ENCODE measurements at places on chromosomes 7 and 10.

DNA sequence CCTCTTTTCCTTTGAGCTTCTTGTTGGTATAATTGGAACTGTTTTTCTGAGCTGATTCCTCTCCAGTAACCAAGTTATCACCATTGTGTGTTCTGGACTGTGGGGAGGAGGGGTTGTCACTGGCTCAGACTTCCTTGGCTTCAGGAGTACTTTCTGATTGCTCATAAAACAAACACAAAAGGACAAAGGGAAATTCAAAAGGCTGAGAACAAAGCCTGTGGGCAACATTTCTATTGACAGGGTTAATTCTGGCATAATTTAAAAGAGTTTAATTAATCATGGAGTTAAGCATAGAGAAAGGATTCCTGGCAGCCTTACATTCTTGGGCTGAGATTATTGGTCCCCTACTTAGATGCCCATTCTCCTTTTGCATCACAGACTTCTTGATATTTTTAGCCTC, 222.9 kb upstream of the KMT2E start:
- no peak for DNase-seq

DNA sequence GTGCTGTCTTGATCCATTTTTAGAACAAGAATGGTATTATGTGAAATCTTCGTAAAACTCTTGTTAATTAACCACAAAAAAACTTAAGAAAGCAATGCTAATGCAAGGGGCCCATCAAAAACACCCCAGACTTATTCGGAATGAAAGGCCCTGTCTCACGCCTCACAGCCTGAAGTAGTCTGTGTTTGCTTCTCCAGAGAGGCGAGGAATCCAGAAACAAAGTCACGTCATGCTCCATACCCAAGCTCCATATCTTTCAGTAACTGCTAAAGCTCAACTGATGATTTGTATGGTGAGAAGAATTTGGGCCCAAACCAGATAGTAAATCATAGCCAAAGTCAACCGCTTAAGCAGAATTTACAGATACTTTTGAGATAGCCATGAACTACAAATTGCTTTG, 155.4 kb downstream of the ATE1 start:
- DNase-seq: no peak

- DNase-seq: no peak
Observed at GRCh38 chr7:50332241-50333165, 28.0 kb downstream of the IKZF1 start.

GRCh38 chr10:89615112-89615511, 29.9 kb downstream of the PANK1 start:
- no peak for DNase-seq

GRCh38 chr10:1686491-1686749, 50.9 kb downstream of the ADARB2 start:
- no peak for DNase-seq

DNA sequence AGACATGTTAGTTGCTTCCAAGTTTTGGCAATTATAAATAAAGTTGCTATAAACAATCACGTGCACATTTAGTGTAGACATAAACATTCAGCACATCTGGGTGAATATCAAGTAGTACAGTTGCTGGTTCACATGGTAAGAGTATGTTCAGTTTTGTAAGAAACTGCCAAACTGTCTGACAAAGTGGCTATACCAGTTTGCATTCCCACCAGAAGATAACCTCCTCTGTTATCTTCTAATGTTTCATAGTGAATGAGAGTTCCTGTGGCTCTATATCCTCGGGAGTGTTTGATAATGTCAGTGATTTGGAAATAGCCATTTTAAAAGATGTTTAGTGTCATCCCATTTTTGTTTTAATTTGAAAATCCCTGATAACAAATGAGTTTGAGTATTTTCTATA, 259.6 kb upstream of the PLXDC2 start:
- no peak for DNase-seq

DNA sequence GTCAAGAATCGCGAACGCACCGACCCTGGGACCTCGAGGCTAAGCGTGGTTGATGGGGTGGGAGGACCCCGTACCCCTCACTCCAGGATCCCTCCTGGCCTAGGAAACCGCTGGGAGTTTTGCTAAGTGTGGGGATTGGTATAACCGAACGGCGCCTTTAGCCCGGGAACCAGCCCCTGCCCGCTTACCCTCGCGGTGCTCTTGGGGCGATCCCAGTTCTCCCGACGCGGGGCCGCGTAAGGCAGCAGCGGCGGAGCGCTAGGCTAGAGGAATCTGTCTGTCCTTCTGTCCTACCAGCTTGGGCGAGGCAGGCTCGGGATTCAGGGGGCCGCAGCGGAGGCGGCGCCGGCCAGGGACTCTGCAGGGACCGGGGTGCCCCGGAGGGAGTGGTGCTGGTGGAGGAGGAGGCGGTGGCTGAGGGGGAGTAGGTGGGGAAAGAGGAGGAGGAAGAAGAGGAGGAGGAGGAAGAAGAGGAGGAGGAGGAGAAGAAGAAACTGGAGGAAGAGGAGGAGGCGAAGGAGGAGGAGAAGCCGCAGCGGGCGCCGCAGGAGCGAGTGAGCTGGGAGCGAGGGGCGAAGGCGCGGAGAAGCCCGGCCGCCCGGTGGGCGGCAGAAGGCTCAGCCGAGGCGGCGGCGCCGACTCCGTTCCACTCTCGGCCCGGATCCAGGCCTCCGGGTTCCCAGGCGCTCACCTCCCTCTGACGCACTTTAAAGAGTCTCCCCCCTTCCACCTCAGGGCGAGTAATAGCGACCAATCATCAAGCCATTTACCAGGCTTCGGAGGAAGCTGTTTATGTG, 439 bp upstream of the EMX2 start:
- DNase-seq: no peak

- no peak for DNase-seq
Observed at GRCh38 chr7:158424531-158424930, 163.1 kb downstream of the PTPRN2 start.

DNA sequence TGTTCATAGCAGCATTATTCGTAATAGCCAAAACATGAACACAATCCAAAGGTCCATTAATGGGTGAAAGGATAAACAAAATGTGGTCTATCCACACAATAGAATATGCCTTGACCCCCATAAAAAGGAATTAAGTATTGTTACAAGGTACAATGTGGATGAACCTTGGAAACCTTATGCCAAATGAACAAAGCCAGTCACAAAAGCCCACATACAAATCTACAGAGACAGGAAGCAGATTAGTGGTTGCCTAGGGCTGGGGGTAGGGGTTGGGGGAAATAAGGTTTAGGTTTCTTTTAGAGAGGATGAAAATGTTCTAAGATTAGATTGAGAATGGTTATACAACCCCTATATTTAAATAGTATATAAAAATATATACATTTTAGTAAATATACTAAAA, 34.8 kb downstream of the PIP4K2A start:
- peak; percentile 32 for DNase-seq

GRCh38 chr10:57494486-57494885, 773.2 kb downstream of the IPMK start:
- no peak for DNase-seq

GRCh38 chr10:116536810-116537209, 8.9 kb upstream of the PNLIP start:
- no peak for DNase-seq

DNA sequence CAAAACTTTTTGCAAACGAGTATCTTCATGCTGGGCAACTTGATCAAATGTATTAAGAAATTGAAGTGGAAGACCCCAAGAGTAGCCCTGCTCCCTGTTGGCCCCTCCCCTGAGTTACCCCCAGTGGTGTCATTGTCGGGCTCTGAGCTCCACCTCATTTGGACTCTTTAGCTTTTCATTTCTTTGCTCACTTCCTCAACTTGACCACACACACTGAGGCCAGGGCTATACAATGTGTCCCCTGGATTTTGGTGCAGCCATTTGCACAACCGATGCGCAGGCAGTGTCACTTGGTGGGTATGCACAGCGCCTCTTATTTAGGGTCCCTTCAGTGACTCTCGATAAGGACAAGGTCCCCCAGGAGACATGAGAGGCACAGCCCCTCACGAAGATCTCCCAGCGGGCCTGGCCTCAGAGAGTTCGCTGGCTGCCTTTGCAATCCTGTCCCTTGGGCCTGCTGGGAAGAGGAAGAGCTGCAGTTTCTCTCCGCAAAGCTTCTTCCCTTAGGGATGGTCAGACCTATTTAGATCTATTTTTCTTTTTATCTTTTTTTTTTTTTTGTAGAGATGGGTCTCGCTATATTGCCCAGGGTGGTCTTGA, 2.5 kb upstream of the MUC3A start:
- DNase-seq: no peak

DNA sequence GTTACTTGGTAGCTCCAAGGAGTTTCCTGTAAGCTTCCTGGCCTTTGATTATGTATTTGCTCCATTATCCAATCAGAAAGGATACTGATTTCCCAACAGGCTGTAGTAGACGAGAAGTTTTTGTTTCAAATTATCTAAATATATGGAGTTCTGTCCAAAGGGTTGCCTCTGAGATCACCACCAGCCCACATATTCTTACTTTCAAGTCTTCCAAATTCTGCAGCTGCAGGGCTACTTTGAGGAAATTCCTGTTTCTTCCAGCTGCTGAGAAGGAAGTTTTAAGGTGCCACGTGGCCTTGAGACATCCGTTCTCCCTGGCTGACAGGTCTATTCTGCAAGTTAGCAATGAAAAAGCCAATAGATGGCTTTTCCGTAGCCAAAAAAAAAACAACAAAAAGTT, 286.0 kb downstream of the TWIST1 start:
- DNase-seq: no peak

DNA sequence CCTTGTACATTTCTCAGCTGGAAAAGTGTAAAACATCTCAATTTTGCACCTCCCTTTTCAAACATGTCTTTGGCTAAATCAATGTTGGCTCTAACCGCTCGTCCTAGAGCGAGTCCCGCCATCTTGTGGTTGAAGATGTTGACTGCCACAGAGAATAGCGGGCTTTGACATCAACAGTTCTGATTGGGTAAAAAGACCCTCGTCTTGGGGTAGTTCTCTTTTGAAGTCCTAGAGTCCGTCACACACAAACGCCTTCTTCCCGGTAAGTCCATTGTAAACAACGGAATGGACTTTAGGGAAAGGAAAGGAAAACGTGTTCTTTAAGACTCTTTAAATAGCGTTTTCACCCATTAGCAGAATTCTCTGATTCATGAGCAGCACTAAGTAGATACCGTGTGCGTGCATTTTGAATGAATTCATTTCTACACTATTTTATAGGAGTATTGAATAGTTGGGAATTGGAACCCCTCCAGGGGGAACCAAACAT, 452 bp upstream of the RPP30 start:
- DNase-seq: peak; percentile 79

GRCh38 chr10:132163278-132163765, 23.4 kb upstream of the DPYSL4 start:
- no peak for DNase-seq

- no peak for DNase-seq
Observed at GRCh38 chr10:44259090-44259874, 125.6 kb downstream of the CXCL12 start.

GRCh38 chr7:155299535-155300202, 2.0 kb downstream of the INSIG1 start:
- DNase-seq: peak; percentile 25

DNA sequence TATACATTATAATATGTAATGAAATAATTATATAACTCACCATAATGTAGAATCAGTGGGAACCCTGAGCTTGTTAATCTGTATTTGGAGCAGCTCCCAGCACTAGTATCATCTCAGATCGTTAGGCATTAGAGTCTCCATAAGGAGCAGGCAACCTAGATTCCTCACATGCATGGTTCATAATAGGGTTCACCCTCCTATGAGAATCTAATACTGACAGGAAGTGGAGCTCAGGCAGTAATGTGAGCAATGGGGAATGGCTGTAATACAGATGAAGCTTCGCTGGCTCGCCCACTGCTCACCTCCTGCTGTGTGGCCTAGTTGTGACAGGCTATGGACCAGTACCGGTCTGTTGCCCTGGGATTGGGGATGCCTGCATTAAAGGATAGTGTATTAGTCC, 49.5 kb downstream of the RSBN1L start:
- no peak for DNase-seq

DNA sequence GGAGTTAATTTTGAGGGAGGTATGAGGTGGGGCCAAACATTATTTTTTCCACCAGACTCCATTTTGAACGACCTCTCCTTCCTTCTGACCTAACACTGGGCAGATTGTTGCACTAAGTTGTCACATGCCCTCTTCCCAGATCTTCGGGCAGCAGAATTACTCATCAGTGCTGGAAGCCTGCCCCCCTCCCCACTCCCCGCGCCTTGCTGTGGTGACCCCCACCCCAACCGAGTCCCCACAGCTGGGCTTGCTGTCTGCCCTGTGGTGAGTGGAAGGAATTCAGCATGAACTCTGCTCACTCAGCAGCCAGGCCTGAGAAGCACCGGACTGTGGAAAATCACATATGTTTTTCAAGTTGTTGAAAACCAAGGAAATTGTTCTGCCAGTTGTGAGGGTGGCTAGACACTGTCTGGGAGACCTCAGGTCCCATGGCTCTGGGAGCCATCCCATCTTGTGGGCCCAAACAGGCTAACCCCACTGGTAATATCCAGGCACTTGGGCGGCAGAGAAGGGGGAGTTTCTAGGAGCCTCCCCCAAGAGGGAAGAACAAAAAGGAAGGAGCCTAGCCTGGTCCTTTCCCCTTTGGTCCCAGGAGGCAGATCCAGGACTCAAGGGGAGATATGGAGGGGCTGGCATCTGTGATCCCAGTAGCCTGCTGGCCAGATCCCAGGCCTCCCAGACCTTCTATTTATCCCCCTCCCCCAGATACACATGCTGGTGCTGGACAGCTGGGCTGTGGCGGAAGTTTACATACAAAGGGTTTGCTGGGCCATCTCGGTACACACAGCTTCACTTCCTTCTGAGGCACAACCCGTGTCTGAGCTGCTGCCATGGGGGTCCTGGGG, 3.5 kb upstream of the AEBP1 start:
- DNase-seq: no peak

DNA sequence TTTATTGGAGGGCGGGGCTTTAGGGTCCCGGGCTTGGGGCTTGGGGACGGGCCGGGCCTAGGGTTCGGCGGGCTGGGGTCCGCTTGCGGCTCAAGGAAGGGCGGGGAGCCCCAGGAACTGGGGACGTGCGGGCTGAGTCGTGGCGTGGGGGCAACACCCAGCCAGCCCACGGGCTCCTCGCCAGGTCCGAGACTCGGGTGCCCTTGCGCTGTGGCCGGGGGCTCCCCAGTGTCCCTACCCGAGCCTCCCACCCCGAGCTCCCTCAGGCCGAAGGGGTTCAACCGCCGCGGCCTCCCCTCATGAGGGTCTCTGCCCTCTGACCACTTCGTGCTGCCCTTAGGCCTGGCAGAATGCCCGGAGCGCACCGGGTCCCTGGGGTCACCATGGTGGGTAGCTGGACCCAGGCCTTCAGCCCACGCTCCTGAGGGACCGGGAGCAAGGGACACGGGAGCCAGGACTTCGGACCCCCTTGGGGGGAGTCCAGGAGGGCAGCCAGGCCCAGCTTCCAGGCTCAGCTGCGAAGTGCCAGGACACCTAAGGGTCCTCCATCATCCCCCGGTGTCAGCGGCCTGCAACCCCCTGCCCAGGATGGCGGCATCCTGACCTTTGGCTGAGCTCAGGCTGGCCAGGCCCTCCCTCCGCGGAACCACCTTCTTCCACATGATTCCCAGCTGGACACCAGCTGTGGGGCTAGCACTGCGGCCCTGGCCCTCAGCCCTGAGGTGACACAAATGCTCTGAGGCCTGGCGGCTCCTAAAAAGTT, 524 bp upstream of the FUOM start:
- DNase-seq: no peak

- DNase-seq: no peak
Observed at GRCh38 chr7:66307591-66308215, 102.6 kb downstream of the TPST1 start.

GRCh38 chr7:132430861-132431822, 145.1 kb downstream of the PLXNA4 start:
- peak; percentile 94 for DNase-seq

GRCh38 chr10:124329362-124329761, 89.4 kb downstream of the OAT start:
- DNase-seq: no peak

- DNase-seq: peak; percentile 34
Observed at GRCh38 chr7:151503902-151504714, 15.6 kb downstream of the RHEB start.
